ENCODE measurements at places on chromosomes 2 and 18.

DNA sequence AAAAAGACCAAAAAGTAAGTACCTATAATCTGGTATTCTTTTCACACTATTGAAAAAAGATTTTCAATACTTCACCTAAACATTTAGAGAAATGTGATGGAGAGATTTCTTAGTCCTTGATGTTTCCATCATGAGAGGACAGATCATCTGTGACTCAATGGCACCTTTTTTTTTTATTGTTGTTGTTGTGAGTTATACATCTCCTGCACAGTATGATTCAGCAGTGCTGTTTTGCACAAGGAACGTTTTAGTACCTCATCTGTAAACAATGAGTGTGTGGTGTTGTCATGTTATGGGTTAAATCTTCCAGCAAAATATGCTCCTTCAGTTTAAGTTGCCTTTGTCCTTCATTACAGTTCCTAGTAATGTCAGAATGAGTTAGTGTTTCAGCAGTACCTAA is 2.2 kb downstream of the KIAA1328 start:
- no peak for DNase-seq

DNA sequence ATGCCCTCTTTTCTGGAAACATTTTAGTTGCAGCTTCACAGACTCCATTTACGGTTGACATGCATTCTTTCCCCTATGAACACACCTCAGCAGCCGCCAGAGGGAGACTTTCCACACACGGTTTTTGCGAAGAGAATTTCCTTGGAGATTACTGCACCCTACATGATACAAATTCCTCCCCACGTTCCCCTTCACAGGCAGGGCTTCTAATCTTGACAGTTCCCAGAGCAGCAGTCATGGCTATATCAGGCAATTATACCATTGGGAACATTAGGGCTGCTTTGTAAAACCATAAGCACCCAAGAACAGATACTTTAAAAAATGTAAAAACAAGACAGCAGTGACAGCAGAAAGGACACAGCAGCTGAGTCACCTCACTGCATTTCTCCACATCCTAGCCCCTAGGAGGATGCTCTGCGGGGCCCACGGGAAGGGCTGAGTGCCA is 253.8 kb downstream of the TGIF1 start:
- DNase-seq: peak; percentile 8

DNA sequence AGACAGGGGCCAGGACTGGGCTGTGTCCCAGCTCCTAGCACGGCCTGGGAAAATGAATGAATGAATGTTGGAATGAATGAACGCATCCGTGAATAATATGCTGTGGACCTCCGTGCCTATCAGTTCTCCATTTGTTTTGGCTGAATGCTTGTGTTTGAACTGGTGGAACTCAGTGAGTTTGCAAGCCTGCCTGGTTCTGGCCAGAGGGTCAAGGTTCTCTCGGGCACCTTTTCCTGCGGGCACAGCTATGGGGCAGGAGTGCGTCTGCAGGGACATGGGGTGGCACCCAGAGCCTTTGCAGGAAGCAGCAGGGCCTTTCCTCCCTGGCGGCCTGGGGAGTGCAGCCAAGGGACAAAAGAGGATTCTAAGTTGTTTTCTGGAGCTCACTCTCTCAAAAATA is 17.6 kb upstream of the PDIA6 start:
- no peak for DNase-seq

DNA sequence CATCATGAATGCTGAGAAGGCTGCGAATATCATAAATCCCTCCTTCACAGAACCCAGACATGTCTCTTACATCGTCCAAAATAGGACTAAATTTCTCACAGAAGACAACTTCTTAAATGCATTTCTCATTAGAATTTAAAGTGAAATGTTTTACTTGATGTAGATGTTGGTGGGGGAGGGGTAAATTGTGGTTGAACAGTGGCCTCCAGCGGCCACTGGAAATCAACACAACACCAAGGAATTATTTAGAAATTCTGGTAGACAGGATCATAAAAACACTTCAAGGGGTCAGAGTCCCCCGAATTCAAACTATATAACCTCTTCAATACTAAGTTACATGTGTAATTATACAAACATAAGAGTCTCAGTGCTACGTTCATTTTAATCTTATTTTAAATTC is 135.9 kb downstream of the ABCA12 start:
- no peak for DNase-seq

DNA sequence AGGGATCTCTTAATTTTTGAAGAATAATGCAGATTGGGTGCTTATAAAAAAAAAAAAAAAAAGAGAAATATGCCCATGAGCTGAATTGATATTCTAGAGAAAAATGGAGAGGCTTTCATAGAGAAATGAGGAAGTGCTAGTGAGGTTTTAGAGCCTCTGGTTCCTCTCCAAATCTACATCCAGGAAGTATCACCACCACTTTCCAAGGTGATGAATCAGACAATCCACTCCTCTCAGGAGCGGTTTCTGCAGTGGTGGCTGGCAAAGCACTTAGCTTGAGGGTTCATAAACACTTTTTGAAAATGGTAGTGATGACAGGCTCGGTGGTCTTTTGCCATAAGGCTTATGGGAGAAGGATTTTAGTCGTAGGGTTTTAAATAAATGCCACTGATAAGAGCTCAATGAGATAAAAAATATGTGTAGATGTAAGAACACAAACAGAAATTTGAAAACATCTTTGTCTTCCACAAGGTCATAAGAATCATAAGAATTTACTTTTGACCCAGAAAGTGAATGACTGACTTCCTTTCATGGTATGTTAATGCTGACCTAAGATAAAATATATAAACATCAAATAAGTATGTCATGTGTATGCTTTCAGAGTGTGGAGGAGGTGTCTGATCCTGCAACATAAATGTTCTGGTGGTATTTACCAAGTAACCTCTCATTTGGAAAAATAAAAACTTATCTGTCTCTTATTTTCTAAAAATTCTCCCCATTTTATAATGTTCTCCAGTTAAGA is 42.1 kb upstream of the DSG1 start:
- no peak for DNase-seq

DNA sequence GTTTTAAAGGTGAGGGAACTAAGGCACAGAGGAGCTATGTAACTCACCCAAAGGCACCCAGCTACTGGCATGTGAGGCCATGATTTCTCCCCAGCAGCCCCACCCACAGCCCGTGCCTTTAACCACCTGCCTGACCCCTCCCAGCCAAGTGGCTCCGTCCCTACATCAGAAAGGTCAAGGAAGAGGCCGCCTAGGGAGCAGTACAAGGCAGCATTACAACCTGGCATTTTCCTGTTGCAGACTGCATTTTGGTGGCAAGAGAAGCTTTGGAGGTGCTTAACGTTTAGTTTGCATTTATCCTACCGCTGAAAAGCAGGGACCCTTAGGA is 17.5 kb downstream of the STEAP3 start:
- DNase-seq: no peak

DNA sequence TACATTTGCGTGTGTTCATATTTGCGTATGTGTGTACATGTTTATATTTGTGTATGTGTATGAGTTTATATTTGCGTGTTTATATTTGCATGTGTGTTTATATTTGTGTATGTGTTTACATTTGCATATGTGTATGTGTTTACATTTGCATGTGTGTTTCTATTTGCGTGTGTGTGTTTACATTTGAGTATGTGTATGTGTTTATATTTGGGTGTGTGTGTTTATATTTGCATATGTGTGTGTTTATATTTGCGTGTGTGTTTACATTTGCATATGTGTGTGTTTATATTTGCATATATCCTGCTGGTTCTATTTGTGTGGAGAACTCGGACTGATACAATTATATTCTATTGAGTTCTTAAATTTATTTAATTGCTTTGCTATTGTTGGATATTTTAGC is 115.2 kb upstream of the CTDP1 start:
- no peak for DNase-seq

- no peak for DNase-seq
Observed at GRCh38 chr18:52577795-52578194, 237.8 kb downstream of the DCC start.

DNA sequence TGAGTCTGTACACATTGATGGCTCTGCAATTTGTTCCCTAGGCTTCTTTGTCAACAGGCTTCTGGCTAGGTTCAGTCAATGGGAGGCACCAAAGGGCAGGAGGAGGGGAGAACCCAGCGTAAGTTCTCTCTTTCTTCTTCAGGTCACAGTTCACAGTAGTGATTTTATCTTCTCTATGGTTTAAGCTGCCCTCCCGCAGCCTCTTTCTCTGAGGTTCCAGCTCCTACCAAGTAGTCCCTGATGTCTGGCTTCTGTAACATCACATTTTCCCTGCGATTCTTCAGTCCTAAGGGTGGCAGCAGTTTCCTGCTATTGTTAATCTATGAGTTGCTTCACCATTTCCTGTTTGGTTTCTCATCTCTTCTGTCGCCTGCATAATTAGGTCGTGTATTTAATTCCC is 107.4 kb downstream of the CPO start:
- DNase-seq: peak; percentile 36

DNA sequence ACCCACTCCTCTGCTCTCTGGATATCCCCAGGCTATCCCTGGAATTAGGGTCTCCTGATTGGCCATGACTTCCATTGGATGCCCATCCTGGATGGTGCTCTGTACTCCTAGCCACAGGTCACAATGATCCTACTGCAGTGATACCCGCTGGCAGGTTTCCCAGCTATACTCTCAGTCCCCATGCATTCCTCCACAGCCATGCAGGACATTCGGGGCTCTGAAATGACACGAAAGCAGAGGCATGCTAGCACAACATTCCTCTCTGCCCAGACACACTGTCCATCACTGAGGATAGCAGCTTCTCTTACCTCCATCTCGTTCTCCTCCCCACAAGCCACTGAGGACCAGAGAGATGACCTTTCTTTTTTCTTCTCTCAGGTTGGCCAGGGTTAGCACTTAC is 51.7 kb upstream of the SPATS2L start:
- DNase-seq: no peak

DNA sequence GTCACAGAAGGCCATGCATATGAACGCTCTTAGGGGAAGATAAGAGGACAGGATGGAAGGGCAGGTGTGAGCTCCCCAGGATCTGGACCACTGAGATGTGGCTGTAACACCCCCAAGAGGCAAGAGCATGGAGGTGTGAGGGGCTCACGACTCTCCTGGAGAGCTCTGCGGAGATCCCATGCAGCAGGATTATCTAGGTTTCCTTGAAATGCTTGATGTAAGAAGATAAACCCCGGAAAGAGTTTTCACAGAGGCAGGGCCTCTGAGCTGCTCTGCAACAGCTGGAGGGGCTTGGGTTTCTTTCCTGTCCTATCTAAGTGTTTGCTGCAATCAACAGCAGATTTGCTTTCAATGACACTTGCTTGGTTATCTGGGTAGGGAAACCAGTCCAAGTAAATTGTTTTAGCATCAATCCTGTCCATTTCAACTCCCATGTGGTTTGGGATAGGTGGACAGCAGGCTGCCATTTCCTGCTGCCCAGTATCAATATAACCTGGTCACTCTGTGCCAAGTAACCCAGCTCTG is 138.9 kb downstream of the SMAD2 start:
- no peak for DNase-seq

- no peak for DNase-seq
Observed at GRCh38 chr2:189298038-189298437, 118.5 kb upstream of the COL5A2 start.

- DNase-seq: no peak
Observed at GRCh38 chr18:34806527-34806926, 96.4 kb downstream of the DTNA start.

DNA sequence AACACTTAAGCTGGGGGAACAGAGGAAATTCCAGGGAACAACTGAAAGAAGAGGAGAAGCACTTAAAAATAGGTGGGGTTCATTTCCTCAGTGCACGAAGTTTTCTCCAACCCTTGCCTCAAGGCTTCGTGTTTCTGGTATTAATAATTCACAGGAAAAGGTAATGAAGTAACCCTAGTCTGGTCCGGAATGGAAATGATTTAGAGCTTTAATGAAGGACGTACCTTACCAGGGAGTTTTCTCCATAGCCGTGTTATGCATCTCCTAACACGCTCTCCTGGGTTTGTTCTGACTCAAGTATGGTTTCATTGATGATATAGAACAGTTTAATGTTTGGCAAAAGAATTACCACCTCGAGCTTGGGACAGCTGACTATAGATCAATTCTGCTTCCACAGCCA is 214.2 kb downstream of the MTX2 start:
- no peak for DNase-seq

- DNase-seq: no peak
Observed at GRCh38 chr2:66869076-66869475, 434.2 kb downstream of the MEIS1 start.

- no peak for DNase-seq
Observed at GRCh38 chr2:234393354-234393753, 103.5 kb downstream of the ARL4C start.

DNA sequence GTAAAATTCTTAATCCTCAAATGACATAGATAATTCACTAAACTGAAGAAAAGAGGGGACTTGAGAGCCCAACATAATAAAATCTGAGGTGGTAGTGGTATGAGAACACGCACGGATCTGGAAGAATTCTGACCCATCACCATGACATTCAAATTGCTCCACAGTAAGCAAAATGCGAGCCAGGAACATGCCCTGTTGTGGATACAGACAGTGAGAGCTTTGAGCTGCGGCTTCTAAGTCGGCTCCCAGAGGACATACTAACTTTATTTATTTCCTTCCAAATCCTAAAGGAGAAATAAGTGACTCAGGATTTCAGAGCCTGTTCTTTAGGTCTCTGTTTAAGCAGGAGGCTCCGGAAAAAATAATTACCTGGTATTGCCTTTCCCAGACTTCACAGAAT is 143.4 kb upstream of the SMAD7 start:
- no peak for DNase-seq

GRCh38 chr2:130186391-130186790 is 4.3 kb downstream of the MZT2B start:
- no peak for DNase-seq

GRCh38 chr2:2919574-2920365 is 457.8 kb downstream of the EIPR1 start:
- no peak for DNase-seq

- DNase-seq: no peak
Observed at GRCh38 chr18:12991821-12992179, 638 bp downstream of the CEP192 start.

GRCh38 chr18:62249478-62250097 is 62.5 kb downstream of the RELCH start:
- peak; percentile 80 for DNase-seq

DNA sequence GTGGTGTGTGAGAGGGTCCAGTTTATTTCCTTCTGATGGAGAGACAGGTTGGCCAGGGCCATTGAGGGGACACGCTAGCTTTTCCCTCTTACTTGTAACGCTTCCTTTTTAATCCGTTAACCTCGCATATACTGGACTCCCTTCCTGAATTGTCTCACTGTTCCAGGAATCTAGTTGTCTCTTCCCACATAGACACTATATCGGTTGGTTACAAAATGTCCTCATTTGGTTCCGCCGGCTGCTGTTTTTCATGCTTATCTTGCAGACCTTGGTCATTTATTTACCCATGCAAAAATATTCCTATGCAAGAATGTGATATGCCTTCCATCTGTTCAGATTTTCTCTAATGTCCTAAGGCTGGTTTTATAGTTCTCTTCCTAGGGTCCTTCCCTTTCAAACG is 35.0 kb downstream of the NEURL3 start:
- DNase-seq: no peak

- no peak for DNase-seq
Observed at GRCh38 chr18:39909706-39910105, 2045.3 kb upstream of the PIK3C3 start.

All from stimulated activated CD4-positive, alpha-beta T cell treated with anti-CD3 and anti-CD28 coated beads, Interleukin-4, amount 100 ng/mL, for 24 hours (primary cell).